ENCODE measurements at places on chromosomes 16 and 17. TPM values are rescaled to one million over a fixed set of nuclear protein-coding genes. Genes with fewer than 3 reads are reported as not detected.

GRCh38 chr16:24493821-24494220 is 45.5 kb upstream of the RBBP6 start:
- DNase-seq, result no peak
- no peaks in the 10 kb centered on the region for H3K27me3 ChIP-seq
- no peak overlapping the region for H3K4me3 ChIP-seq
- H3K27ac ChIP-seq, result no peak overlapping the region
- no peaks in the 10 kb centered on the region for H3K36me3 ChIP-seq
- no peaks in the 10 kb centered on the region for H3K4me1 ChIP-seq

GRCh38 chr17:15409721-15410250 is 57.6 kb downstream of the CDRT4 start:
- no peaks in the 10 kb centered on the region for H3K27me3 ChIP-seq
- peaks cover 17% of the 10 kb centered on the region for H3K4me1 ChIP-seq
- H3K36me3 ChIP-seq, result no peaks in the 10 kb centered on the region
- DNase-seq, result peak; percentile 96

GRCh38 chr17:81517339-81518112 is 4.9 kb upstream of the ACTG1 start:
- H3K4me1 ChIP-seq, result peaks cover 44% of the 10 kb centered on the region
- peak; percentile 95 for DNase-seq
- H3K4me3 ChIP-seq, result peak overlapping the region; percentile 68
- no peak overlapping the region for H3K27ac ChIP-seq

DNA sequence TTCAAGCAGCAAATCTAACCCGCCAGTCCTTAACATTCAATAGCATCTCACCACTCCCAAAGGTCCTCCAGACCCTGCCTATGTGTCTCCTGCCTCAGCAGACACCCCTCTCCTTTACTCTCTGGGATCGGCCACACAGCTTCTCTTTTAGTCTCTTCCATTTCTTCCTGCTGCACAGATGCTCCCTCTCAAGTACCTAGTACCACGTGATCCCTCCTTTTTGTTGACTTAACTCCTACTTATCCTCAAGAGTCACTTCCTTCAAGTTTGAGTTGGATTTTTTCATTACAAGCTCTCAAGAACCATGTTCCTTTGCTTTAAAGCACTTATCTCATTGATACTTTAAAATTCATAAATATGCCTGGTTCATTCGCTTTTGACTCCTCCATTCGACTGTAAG is 24.9 kb downstream of the AMFR start:
- H3K4me1 ChIP-seq, result no peaks in the 10 kb centered on the region
- DNase-seq, result no peak
- H3K27ac ChIP-seq, result no peak overlapping the region

DNA sequence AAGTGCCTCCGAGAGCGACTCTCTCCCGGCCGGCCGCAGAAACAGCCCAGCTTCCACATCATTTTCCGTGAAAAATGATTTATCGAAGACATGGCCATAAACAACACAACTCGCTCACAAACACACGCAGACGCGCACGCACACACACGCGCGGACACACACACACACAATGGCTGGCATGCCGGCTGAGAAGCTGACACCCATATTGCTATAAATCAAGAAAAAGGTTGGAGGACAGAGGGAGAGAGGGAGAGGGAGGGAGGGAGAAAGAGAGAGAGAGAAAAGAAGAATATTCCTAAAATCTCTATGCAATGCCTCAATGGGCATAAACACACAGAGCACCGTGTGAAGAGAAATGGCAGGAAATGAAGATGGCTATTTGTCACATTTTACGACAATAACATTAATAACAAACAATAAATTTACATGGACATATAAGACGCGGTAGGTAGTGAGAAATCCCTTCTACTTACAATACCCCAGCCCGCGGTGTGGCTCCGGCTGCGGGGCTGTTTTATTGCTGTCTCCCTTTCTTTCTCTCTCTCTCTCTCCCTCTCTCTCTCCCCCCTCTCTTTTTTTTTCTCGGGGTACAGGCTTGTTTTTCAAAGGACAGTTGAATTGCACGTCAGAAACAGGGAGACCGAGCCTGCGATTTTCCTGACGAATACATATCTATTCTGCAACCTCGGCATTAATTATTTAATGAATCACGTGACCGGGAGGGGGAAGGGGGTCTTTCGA is 9.5 kb downstream of the HOXB4 start:
- no peak overlapping the region for H3K27ac ChIP-seq
- H3K27me3 ChIP-seq, result peaks cover 96% of the 10 kb centered on the region
- no peaks in the 10 kb centered on the region for H3K36me3 ChIP-seq
- H3K4me1 ChIP-seq, result no peaks in the 10 kb centered on the region

DNA sequence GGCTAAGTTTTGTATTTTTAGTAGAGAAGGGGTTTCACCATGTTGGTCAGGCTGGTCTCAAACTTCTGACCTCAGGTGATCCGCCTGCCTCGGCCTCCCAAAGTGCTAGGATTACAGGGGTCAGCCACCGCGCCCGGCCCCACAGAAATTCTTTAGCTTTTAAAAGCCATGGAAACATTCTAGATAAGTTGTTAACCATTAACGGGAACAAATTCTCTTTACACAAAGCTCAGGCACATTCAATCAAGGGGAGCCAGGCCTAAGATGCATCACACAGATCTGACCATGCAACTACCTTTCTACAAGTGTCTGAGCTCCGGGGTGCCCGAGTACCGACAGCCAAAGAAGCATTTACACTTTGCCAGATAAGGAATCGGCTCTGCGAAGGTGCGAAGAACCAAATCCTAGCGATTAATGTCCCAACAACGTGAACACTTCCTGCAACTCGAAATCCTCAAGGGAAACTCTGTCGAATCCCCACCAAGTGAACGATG is 1.0 kb downstream of the EMC8 start:
- no peaks in the 10 kb centered on the region for H3K27me3 ChIP-seq
- peaks cover 44% of the 10 kb centered on the region for H3K36me3 ChIP-seq
- H3K4me3 ChIP-seq, result peak overlapping the region; percentile 96
- peaks cover 9% of the 10 kb centered on the region for H3K4me1 ChIP-seq
- H3K27ac ChIP-seq, result peak overlapping the region; percentile 97

GRCh38 chr17:80471922-80472321 is 4.5 kb downstream of the NPTX1 start:
- no peaks in the 10 kb centered on the region for H3K36me3 ChIP-seq
- peaks cover 89% of the 10 kb centered on the region for H3K27me3 ChIP-seq
- peak; percentile 87 for DNase-seq
- no peaks in the 10 kb centered on the region for H3K4me1 ChIP-seq
- H3K27ac ChIP-seq, result no peak overlapping the region
- H3K4me3 ChIP-seq, result no peak overlapping the region

- no peaks in the 10 kb centered on the region for H3K4me1 ChIP-seq
- DNase-seq, result peak; percentile 82
- H3K4me3 ChIP-seq, result no peak overlapping the region
- no peak overlapping the region for H3K27ac ChIP-seq
- H3K36me3 ChIP-seq, result no peaks in the 10 kb centered on the region
- H3K27me3 ChIP-seq, result peaks cover 5% of the 10 kb centered on the region
Measured at GRCh38 chr17:45923511-45924268, 29.3 kb downstream of the MAPT start.

DNA sequence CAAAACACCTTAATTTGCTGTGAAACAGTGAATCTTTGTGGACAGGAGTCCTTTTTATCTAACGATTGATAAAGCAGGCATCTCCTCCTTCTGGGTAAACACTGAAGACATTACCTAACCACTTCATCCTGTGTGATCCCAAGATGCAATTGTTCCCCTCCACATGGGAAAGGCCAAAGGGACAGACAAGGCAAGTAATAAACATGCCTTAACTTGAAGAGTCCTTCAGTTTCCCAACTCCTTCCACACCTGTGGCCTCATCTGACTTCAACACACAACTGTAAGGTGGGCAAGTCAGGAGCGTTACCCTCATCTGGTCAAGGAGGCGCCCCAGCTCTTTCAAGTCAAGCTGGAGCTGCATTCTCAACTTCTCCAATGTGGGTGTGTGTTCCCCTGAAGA is 278.6 kb downstream of the ABCC12 start:
- DNase-seq, result no peak
- H3K27ac ChIP-seq, result no peak overlapping the region
- H3K27me3 ChIP-seq, result peaks cover 4% of the 10 kb centered on the region
- no peak overlapping the region for H3K4me3 ChIP-seq
- no peaks in the 10 kb centered on the region for H3K4me1 ChIP-seq

GRCh38 chr16:26161461-26162180 is 469.9 kb downstream of the HS3ST4 start:
- H3K36me3 ChIP-seq, result no peaks in the 10 kb centered on the region
- DNase-seq, result no peak
- no peak overlapping the region for H3K4me3 ChIP-seq
- no peak overlapping the region for H3K27ac ChIP-seq

The CRHR1 gene
- not detected for total RNA-seq

The CTF1 gene
- 2.9 TPM for total RNA-seq

The STX1B gene
- 0.72 TPM for total RNA-seq

The SLC5A2 gene
- not detected for total RNA-seq

The SEC14L5 gene
- 0.29 TPM for total RNA-seq

The RPGRIP1L gene
- 14.1 TPM for total RNA-seq

The GFAP gene
- under 0.01 TPM for total RNA-seq

The ABI3 gene
- under 0.01 TPM for total RNA-seq

The FOXN1 gene
- total RNA-seq, result not detected
